Neural crest cell (in vitro differentiated cells): ENCODE measurements at places on chromosomes 1 and 21. TPM values are rescaled to one million over a fixed set of nuclear protein-coding genes. Genes with fewer than 3 reads are reported as not detected.

- no peak for DNase-seq
These were observed 358.3 kb downstream of the USP25 start for GRCh38 chr21:16088056-16088455.

- no peak for DNase-seq
These were observed 271.3 kb upstream of the KIAA0040 start for GRCh38 chr1:175463853-175464252.

DNA sequence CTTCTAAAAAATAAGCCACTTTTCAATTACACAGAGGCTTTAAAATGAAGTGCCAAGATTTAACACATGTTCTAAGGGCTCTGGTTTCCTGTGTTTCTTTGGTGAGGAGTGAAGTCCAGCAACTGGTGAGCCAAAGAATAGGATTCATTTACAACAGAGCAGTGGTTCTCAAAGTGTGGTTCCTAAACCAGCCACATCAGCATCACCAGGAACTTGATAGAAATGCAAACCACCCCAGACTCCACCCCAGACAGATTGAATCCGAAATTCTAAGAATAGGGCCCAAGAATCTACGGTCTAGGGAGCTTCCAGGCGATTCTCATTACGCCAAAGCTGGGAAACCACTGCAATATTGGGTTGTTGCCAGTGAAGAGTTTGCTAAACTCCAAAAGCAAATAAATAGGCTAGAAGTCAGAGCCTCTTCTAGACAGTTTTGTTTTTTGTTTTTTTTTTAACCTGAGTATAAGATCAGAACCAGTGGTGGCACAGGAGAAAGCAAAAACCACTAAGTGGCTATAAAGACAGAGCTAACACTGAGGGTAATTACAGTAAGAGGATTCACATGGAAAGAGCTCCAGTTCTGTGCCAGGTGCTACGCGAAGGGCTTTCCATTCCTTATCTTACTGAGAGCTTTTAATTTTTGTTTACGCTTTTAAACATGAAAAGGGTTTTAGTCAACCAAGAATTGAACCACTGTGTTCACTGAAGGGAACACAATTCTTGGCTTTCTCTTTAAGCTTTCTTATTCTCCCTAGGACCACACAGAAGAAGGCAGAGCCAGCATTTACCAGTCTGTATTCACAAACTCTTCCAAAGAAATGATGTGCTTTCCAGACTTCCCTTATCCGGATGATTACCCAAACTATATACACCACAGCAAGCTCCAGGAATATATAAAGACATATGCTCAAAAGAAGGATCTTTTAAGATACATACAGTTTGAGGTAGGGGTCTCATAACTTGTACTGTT is 42.4 kb upstream of the FMO2 start:
- no peak for DNase-seq

GRCh38 chr1:78619803-78620579 is at the start of gene IFI44L:
TSS of gene IFI44L (plus strand) at chr1:78620448. CDS start at chr1:78627916, 7,468 bp downstream.
- DNase-seq: no peak

- DNase-seq: no peak
These were observed 89.7 kb downstream of the ADCY10 start for GRCh38 chr1:167824163-167824794.

The CFHR5 gene
- total RNA-seq: not detected in 2 replicates

The LAD1 gene
- not detected in 2 replicates for total RNA-seq

The ARMH1 gene
- 5.6 and 5.9 TPM in 2 replicates for total RNA-seq
